ENCODE measurements at places on chromosomes 1 and 21.

DNA sequence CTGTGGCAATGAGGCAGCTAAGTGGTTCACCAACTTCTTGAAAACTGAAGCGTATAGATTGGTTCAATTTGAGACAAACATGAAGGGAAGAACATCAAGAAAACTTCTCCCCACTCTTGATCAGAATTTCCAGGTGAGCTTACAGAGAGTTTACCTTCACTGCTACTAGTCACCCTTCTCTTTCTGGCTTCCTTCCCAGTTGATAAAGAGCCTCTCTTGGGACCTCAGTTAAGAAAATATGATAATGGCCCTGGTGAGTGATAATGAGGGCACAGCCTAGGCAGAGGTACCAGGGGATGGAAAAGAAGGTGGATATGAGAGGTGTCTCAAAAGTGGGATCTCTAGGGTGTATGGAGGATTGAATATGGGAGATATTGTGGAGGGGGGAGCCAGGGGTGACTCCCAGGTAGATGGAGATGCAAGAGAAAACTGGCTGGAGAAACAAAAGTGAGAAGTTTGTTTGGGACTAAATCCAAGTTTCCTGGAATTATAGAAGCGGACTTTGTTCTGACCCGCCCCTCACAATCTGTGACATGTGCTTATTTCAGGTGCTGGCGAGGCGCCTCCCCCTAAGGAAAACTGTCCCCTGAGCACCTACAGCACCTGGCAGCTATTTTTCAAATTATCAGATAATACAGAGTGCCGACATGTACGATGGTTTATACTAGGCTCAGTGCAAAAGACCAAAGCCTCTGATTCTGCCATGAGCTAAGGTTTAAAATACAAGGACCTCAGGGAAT lies 13.7 kb downstream of the MTARC2 start:
- DNase-seq, result no peak

DNA sequence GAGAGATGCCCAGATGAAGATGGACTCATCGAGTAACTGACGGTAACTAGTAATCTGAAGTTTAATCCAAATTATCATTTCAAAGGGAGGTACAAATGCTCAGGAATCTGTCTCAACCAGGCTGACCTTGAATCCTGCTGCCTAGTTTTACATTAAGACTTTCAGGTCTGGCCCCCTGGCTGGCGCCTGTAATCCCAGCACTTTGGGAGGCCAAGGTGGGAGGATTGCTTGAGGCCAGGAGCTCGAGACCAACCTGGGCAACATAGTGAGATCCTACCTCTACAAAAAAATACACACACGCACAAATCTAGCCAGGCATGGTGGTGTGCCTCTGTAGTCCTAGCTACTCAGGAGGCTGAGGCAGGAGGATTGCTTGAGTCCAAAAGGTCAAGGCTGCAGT lies 95.7 kb upstream of the AKT3 start:
- DNase-seq, result no peak

DNA sequence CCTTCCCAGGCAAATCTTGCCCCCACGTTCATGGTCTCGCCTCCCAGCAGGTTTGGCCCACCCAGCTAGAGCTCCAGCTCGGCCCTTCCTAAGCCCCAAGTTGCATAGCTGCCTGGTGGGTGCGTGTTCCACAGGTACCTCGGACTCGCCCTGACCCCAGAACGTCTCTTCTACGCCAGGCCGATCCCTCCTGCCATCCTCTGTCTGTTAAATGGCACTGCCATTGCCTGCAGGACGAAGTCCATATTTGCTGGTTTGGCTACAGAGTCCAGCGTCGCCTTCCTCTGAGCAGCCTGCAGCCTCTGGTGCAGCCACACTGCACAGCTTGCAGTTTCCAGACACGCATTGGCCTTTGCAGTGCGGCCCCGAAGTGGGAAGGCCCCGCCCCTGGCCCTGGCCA lies 228.1 kb downstream of the SDCCAG8 start:
- DNase-seq, result no peak

- DNase-seq, result no peak
These were observed 480.0 kb downstream of the PTPRU start for GRCh38 chr1:29716306-29716705.

DNA sequence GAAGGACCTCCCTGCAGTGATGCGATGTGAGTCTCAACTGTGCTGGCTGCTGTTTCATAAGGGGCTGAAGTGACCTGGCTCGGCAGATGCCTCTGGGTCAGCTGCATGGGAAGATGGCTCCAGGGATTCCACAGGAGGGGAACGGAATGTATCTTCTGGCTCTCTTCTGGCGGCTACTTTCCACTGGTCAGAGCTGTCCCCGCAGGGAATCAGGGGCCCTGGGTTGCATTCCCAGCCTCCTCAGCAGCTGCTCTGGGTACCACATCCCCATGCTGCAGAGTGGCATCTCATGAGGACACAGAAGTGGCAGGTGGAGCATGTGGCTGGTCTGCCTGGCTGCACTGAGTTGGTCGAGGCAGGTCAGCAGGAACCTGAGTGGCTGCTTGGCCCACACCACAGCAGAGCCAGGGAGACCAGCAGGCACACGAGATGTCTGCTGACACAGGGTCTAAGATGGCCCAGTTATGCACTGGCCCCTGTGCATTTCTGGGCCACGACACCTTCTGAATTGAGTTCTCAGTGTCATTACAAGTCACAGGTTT lies 42.8 kb downstream of the POFUT2 start:
- DNase-seq, result no peak

All from activated CD8-positive, alpha-beta memory T cell treated with anti-CD3 and anti-CD28 coated beads for 1 hour (primary cell).